CD4-positive, alpha-beta T cell treated with Interleukin-4 for 4 hours (primary cell): ENCODE measurements at places on chromosomes 6 and 20.

GRCh38 chr6:35498422-35499067 lies 1.7 kb upstream of the TEAD3 start:
- DNase-seq: no peak

GRCh38 chr6:46993846-46994245 lies 48.3 kb downstream of the ADGRF1 start:
- no peak for DNase-seq

GRCh38 chr6:81751388-81752083 lies 945 bp downstream of the TENT5A start:
- DNase-seq: peak; percentile 21

- peak; percentile 10 for DNase-seq
Observed at GRCh38 chr6:99151634-99152346, 197.7 kb downstream of the FAXC start.

GRCh38 chr6:139230391-139230840 lies 61.4 kb downstream of the TXLNB start:
- DNase-seq: peak; percentile 29

DNA sequence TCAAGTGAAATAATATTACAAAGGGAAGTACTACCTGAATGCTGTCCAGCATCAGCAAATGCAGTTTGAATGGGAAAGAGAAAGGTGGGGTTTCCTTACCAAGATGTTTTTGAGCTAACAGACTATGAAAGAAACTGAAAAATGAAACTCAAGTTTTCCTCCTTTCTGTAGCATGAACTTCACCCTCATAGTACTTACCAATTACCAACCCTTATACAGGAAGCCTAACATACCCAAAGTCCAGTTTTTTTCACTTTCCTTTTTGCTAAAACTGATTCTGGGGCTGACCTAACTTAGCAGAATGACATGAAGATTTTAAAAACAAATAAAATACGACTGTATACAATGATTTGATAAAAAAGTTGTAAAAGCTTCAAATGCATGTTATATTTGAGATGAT lies 5.2 kb downstream of the ZNFX1 start:
- no peak for DNase-seq

- no peak for DNase-seq
Observed at GRCh38 chr6:111949546-111949945, 76.3 kb upstream of the FYN start.

- DNase-seq: no peak
Observed at GRCh38 chr6:144665932-144666450, 380.9 kb downstream of the UTRN start.

- no peak for DNase-seq
Observed at GRCh38 chr6:113147544-113147943, 709.6 kb upstream of the MARCKS start.

DNA sequence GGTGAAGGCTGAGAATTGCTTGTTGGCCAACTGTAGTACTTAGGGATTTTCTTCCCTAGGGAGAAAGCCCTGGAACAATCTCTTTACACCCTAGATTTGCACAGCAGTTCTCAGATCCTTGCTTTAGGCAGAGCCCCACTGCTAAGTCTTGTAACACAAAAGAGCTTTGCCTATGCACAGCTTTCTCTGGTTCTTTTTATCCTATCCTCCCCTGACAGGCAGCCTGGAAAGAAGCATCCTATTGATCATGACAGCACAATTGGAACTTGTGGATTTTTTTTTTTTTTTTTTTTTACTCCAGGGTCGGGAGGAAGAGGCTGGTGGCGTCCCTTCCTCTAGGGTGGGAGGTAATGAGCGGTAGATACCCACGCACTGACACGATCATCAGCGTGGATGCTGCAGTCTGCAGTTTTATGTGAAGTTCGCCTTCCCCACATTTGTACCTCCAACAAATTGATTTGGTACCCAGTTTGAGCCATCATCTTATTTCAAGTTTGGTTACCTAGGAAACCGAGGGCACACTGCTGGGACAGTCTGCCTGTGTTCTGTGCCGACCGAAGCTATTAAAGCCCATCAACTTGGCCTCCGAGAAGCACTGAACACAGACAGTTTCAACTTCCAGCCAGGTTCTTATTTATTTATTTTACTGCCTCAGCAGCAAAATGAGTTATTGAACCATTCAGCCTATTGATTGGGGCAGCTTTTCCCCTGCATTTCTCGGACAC lies 110.1 kb downstream of the NRN1 start:
- no peak for DNase-seq

DNA sequence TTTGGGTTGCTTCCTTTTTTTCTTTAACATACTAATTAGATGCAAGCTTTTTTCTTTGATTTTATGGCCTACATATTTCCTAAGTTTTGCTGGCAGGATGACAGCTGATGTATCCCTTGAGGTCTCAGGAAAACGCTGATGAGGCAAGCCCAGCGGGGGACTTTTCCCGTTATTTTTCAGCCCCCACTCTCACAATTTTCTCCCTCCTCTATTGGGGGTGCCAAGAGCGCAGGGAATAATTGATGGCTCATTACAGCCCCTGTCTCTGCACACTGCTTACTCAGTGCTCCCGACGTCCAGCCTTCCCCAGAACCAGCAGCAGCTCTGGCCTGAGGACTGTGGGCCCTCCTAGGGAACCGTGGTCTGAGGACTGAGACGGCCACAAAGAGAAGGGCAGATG lies 38.6 kb upstream of the VSTM2L start:
- no peak for DNase-seq

DNA sequence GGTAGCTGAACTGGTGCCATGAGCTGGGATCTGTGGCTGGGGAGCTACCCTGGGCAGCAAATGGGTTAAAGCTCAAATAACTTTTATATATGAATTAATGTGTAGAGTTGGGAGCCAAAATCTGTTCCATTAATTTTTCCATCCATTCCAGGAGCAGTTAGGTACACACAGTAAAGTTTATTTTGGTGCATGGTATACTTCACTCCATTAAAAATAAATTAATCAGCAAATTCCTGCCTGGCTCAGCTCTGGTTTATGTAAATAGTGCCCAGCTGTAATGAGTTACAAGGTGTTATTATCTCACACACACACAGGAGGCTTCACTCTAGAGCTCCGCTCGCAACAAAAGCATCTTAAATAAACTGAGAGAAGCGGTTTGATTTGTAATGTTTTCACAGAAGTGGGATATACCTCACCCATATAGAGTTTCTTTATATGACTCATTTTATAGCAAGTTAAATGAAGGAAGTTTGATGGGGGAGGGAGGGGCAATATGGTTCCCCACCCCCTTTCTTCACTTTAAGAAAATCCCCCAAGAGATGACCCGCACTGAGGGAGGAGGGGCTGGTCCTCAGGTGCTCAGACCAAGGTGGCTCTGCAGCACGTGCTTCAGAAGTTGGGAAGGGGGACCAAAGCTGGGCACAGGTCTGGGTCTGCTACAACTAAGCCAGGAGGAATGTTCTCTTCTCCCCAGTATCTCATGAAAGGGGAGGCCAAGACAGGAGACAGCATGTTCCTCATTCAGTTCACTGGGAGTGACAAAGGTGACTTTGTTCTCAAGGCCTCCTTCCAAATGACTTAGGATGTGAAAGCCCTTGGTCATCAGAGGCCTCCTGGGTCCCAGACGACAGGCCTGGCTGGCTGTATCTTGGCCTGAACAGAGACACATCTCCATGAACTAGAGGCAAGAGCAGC lies 10.5 kb upstream of the FAM83C start:
- no peak for DNase-seq

GRCh38 chr6:34065466-34066217 lies 80.2 kb downstream of the GRM4 start:
- no peak for DNase-seq

DNA sequence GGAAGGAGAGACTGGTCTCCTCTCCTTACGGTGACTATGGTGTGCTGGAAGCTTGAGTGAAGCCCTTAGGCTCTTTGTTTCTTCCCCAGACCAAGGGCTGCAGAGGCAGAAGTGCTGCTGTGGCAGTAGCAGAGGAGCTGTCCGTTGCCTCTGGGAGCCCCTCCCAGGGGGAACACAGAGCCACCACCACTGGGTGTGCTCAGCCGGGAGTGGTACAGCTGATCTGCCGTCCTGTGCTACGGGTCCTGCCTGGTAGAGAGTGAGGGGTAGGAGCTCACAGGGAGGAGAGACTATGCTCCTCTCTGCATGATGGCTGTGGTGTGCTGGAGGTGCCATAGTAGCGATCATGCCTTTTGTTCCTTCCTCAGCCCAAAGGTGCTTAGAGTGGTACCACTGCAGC lies 318.7 kb downstream of the DOK5 start:
- DNase-seq: no peak

DNA sequence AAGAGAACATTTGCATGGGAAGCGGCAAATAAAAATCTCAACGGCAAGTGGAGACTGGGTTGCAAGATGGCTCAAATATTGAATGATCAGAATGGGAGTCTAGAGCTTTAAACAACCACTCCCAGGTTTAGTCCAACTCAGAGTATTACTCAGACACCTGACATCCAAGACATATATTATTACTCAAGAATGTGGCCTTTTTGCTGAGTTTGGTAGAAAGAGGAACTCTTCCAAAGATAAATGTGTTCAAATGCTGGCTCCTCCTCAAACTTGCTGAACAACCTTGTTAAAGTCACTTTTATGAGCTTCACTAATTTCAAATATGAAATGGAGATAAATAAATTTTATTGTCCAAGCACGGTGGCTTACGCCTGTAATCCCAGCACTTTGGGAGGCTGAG lies 77.8 kb downstream of the ESR1 start:
- DNase-seq: no peak

DNA sequence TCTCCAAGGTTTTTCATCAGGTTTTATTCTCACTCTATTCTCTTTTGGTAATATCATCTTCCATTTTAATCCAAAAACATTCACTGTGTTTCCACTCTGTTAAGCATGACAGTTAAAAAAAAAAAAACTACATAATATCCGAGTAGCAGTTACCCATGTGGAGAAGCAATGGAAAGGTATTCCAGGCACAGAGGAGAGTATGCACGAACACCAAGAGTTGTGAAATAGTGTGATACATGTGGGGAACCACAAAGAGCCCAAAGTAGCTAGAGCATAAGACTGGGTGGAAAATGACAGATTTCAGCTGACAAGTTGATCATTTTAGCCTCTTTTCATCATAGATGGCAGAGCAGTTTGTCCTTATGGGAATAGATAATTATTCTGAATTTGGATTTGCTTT lies 19.9 kb upstream of the FBXL4 start:
- no peak for DNase-seq

DNA sequence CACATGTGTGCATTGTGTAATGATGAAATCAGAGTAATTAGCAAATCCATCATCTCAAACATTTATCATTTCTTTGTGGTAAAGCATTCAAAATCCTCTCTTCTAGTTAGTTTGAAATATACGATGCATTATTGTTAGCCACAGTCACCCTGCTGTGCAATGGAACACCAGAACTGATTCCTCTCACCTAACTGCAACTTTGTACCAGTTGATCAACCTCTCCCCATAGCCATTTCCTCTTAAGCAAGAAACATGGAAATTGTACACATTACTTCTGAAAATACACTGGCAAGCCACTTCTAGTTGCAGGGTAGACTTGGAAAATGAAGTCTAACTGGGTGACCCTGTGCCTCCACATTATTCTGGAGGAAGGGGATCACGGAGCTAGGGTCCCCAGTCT lies 58.1 kb upstream of the ESR1 start:
- no peak for DNase-seq

DNA sequence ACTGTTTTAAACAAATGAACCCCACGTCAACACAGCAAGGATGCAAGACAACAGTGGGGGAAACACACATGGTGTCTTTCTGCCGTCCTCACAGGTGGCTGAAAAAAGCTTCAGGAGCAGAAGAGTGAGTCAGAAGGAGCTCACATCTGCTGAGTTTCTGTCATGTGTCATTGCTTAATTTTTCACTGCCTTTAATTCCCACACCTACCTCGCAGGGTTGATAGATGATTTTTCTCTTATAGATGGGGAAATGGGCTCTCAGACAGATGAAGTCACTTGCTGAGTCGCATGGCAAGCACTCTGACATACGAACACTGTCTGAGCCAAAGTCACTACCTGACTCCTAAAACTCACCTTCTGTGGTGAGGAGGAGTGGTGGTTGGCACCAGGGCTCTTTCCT lies 28.3 kb upstream of the CARMIL1 start:
- no peak for DNase-seq

GRCh38 chr20:9253006-9253539 lies 184.2 kb downstream of the PLCB4 start:
- DNase-seq: no peak

- no peak for DNase-seq
Observed at GRCh38 chr6:74507649-74508048, 698.2 kb downstream of the COL12A1 start.

DNA sequence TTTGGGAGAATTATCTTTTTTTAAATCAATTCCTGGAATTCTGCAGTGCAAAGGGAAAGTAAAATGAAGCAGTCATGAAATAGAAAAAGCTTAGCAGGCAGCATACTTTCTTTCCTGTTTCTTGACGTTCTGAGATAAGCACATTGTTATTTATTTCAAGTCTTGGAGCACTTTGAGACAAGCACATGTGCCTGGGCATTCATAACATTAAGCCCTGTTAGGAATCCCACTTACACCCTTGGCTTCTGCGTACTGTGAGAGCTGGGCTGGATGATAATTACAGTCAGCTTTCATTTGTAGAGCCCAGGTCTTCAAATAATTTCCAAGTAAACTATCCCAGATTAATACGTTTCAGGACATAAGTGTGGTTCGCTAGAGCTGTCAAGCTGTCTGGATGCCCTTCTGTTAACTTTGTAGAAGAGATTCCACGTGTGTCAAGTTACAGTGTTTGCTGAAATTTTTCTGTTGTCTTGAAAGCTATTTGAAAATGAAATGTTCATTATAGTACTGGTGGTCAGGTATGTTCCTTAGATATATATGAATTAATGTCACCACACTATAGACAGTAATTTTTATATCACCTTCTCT lies 8.9 kb downstream of the FARS2 start:
- no peak for DNase-seq

DNA sequence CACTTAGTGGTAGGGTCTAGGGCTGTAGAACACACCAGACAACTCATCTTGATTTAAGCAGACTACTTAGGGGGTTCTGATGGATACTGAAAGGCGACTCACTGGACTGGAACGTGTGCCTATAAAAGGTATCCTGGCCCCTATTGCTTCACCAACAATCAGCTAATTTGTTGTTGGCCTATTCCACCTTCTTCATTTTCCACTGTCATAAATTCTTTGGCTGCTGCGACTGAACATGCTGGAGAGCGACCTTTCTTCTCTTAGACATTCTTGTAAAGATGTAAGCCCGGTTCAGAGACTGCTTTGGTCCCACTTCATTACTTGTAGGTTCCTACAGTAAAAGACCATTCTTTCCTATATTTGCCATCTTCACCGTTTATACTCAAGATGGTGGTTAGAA lies 609.9 kb upstream of the CITED2 start:
- no peak for DNase-seq

GRCh38 chr20:40414843-40415615 lies 274.0 kb downstream of the MAFB start:
- no peak for DNase-seq

DNA sequence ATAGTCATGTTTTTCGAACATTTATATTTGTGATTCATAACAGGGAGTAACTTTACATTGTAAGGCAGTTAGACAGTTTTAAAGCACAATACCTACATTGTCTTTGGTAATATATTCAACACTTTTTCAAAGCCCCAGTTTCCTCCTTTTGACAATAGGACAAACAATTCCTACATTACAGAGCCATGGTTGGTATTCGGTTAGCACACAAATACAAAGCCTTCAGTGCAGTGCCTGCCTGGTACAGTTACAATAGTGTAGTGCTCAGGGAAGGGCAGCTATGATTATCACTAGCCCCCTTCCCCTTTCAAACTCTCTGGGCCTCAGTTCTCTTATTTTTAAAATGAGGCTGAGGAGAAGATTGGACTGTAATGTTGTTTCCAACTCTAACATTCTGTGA lies 207.8 kb downstream of the TPBG start:
- no peak for DNase-seq
